H4 (cell line): ENCODE measurements at places on chromosomes 16 and 17. TPM values are rescaled to one million over a fixed set of nuclear protein-coding genes. Genes with fewer than 3 reads are reported as not detected.

The TEKT5 gene
- total RNA-seq = not detected in 2 replicates

DNA sequence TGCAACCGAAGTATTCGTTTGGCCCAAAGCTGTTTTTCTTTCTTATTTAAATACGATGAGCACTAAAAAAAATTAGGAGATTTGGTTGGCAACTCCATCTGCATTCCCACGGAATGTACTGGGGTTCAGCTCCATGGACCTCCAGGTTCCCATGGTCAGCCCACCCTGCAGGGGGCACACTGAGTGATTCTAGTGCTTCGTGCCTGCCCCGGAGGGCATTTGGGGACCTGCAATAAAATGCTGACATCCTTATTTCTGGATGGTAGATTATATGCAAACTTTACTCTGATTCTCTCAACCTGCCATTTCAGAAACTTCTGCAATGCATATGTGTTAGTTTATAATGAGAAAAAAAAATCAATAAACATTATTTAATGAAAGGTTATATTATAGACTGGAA is 339.4 kb downstream of the XYLT1 start:
- no peak for DNase-seq

GRCh38 chr16:55146966-55147365 is 177.0 kb upstream of the IRX6 start:
- DNase-seq = no peak

DNA sequence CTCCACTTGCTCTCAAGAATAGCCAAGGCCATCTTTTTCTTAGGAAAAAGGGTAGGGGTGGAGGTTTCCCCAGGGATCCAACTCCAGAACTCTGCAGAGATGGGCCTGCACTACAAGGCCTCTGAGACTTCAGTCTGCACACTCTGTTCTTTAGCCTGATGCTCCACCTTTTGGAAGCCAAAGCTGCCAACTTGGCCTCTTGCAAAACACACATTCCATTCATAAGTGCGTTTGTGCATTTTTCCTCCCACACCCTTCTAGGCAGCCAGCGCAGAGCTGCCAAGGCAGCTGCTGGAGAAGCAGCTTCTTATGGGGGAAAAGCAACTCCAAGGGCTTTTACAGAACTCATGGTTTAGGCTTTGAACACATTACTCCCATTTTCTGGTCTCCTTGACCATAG is 45.3 kb downstream of the REXO5 start:
- DNase-seq = peak; percentile 43

- no peak for DNase-seq
Measured at GRCh38 chr17:40366861-40367518, 2.5 kb upstream of the GJD3 start.

GRCh38 chr17:78484271-78485246 is 92.6 kb downstream of the DNAH17 start:
- DNase-seq = no peak

GRCh38 chr16:77843405-77843804 is 55.0 kb downstream of the VAT1L start:
- DNase-seq = no peak
